ENCODE measurements at places on chromosomes 2 and 18.

GRCh38 chr2:47070920-47071824 is 83.9 kb downstream of the STPG4 start:
- DNase-seq, result no peak

- DNase-seq, result no peak
Observed at GRCh38 chr2:40318921-40319320, 133.0 kb downstream of the SLC8A1 start.

- DNase-seq, result no peak
Observed at GRCh38 chr18:79872527-79873444, 75.0 kb downstream of the KCNG2 start.

GRCh38 chr2:130387071-130387400 is 31.2 kb downstream of the PTPN18 start:
- no peak for DNase-seq

DNA sequence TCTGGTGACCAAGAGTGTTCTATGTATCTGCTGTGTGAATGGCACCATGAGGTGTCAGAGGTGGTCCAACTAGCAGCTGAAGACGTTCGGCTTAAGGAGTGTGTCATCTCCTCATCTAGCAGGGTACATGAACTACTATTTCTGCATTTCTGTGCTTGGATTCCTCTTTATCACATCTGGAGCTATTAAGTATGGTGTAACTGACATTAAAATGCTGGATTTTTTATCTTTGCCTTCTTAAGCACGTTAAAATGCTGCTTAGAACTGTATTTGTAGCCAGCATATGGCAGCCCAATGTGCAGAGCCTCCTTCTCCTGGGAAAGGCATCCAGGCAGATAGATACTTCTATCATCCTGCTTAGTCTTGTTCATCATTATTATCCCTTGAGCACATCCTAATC is 409.3 kb upstream of the MMADHC start:
- no peak for DNase-seq

DNA sequence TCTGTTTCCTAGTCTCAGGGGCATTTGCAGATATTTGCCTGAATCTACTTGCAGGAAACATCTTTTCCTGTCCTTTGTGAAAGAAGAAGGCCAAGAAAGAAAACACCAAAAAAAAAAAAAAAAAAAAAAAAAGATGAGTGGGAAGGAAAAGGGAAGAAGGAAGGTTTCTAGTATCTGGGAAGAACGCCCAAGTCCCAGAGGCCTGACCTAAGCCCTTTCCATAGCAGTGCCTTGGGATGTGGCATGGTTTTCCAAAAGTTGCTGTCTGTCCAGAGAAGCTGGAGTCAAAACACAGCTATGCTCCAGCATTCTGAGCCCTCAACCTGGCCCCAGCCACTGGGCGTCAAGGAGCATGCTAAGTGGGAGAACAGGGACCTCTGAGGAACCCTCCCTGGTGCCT is 123.5 kb downstream of the INHBB start:
- DNase-seq, result no peak

- DNase-seq, result no peak
Observed at GRCh38 chr2:240789501-240790369, 30.3 kb downstream of the KIF1A start.

- DNase-seq, result no peak
Observed at GRCh38 chr2:177816766-177817165, 255.8 kb downstream of the PDE11A start.

DNA sequence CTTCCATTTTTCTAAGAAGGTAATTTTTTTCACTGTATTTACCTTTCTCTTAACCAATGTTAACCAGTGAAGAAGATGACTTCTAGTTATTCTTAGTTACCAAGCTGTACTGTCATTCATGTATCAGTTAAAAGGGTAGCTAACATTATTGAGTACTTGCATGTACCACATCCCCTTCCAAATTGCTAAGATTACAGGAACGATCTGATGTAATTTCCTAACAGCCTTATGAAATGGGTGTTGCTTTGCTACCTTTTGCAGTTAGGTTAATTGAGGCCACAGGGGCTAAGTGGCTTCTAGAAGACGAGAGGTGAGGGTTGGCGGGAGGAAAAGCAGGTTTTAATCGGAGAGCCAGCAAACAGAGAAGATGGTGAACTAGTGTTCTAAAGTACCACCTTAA is 1.8 kb upstream of the SULT6B1 start:
- DNase-seq, result no peak

DNA sequence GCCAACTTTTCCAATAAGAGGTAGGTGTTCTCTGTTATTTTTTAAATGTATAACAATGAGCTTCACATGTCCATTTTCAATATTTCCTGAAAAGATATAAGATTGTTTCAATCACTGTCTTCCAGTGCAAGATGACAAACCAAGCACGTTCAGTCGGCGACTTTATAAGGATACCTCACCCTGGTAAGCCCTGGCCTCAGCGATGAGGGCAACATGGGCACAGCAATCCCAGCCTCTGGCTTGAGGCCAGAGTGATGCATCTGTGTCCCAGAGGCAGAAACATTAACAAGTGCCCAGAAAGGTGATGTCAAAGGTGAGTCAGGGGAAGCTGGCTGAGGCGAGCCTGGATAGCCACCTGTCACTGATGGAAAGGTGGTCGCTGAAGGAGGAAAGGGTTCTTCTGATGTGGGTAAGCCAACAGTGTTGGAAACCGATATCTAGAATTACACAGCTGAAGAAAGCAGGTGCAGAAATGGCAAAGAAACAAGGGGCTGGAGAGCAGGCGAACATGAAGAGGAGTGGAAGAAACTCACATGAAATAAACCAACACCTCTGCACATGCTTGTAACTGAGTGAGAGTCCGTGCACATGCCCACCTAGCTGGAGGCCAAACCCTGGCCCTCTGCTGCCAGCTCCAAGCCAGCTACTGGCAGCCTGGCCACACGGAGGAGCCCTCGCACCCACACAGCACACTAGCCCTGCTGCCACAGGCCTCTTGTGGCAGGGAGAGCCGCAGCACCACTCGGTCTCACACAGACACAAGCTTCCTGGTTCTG is 65.5 kb downstream of the FBXO15 start:
- DNase-seq, result peak; percentile 45

DNA sequence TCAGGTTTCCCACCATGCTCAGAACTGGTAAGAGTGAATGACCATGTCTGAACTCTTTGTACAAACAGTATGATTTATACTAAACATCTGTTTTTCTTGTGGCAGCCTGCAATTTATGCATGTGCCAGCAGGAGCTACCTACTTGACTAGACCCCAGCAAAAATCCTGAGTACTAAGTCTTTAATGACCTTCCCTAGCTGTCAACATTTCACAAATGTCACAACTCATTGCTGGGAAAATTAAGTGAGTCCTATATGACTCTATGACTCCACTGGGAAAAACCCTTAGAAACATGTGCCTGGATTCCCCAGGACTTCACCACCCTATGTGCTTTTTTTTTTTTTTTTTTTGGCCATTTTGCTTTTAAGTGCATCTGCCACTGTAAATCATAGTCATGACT is 1225.8 kb downstream of the SUCLG1 start:
- DNase-seq, result no peak

DNA sequence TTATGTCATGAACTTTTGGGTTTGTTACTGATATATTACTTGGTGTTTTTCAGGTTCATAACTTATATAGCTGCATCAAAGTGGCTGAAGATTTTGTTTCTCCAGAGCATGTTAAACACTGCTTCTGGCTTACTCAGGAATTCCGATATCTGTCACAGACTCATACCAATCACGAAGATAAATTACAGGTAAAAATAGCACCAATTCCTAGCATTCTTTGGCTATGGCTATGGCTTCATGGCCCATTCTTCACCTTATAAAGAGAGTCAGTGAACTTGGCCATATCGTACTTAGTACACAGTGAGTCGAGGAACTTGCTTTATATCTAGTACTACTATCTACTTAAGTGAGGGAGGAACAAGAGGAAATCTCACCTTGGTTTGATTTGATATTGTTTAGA is 49.9 kb downstream of the KDM3A start:
- no peak for DNase-seq

DNA sequence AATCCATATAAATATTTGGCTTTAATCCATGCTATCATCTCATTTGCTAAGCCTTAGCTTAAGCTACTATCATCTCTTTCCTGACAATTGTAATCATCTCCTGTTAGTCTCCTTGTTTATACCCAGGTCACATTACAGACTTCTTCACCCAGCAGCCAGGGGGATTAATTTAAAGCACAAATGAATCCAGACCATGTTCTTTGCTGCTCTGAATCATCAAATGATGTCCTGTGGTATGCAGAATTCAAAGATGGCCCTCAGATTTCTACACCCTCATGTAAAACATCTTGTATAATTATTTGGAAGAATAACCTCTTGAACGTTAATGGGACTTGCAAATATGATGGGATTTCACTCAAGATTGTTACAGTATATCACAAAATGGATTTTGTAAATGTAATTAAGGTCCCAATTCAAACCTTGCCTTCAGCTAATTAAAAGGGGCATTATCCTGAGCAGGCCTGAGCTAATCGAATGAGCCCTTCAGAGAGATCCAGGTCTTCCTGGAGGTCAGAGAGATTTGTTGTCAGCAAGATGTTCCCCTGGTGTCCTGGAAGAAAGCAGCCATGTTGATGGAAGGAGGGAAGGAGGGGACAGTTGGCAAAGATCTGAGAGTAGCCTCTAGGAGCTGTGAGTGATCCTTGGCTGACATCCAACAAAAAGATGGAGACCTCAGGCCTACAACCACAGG is 241.1 kb upstream of the MMADHC start:
- no peak for DNase-seq

- DNase-seq, result no peak
Observed at GRCh38 chr2:41326851-41327250, 721.0 kb upstream of the PKDCC start.

- no peak for DNase-seq
Observed at GRCh38 chr2:240480834-240481623, 45.6 kb downstream of the GPC1 start.

DNA sequence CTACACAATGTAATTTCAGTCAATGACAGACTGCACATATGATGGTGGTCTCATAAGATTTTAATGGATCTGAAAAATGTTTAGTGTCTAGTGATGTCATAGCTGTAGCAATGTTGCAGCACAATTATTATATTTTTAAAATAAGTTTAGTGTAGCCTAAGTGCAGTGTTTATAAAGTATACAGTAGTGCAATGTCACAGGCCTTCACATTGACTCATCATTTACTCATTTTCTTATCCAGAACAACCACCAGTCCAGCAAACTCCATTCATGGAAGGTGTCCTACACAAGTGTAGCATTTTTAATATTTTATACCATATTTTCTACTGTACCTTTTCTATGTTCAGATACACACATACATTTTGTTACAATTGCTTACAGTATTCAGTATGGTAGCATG is 663.1 kb downstream of the ERBB4 start:
- no peak for DNase-seq

DNA sequence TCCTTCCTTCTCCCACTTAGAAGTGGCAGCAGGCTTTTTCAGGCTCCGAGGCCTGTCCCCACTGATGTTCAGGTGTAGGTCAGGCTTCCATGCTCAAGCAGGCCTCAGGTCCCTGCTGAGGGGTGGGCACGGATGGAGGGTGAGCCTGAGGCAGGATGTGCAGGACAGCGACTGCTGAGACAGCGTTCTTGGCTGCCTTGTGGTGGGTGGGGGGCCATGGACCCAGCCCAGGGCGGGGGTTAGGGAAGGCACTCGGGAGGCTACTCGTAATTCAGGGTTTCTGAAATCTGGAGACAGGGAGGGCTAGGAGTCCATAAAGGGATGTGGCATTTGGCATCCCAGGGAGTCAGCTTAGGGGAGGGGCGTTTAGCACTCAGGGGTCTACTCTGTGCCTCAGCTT is 30.3 kb downstream of the COLEC11 start:
- no peak for DNase-seq

DNA sequence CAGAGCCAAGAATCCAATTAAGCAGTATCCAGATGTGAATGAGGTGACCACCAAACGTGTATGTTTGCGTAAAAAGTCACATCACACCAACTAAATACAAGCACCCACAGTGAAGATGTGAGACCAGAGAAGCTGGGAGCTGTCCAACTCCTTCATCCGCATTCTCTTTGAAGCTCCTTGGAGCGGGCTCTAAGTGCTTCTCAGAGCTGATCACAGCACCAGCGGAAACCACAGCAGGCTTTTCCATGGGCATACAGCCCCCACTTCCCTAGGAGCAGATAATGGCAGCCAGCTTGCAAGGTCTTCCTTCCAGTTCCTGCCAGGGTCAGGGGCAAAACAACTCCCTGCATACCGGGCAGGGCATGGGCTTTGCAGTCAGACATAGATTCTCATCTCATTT is 36.4 kb downstream of the REEP1 start:
- no peak for DNase-seq

DNA sequence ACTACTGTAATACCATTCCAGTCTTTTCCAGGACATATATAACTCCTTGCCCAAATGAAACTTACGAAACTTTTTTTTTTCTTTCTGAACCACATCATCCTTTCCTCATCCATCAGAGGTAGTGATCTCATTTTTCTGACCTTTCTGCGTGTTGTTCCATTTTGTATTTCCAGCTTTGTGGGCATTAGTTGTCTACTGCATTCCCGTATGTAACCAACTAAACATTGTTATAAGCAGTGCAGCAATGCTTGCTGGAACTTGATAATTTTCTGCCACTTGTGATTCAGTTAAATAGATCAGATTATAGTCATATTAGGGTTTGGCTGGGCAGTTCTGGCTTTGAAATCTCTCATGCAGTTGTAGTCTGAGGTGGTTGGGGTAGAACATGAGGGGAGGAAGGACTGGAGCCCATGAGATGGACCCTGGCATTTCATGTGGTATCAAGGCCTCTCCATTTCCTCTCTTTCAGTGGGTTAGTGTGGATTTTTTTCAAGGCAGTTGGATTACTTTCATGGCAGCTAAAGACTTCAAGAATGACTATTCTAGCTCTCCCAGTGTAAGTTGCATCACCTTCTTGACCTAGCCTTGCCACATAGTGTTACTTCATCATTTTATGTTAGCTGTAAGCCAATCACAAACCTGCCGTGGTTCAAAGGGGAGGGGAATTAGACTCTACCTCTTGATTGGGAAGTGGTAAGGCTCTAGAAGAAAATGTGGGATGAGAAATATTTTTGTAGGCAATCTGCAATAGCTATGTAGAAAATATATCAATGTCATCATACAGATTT is 80.5 kb downstream of the EHBP1 start:
- no peak for DNase-seq

DNA sequence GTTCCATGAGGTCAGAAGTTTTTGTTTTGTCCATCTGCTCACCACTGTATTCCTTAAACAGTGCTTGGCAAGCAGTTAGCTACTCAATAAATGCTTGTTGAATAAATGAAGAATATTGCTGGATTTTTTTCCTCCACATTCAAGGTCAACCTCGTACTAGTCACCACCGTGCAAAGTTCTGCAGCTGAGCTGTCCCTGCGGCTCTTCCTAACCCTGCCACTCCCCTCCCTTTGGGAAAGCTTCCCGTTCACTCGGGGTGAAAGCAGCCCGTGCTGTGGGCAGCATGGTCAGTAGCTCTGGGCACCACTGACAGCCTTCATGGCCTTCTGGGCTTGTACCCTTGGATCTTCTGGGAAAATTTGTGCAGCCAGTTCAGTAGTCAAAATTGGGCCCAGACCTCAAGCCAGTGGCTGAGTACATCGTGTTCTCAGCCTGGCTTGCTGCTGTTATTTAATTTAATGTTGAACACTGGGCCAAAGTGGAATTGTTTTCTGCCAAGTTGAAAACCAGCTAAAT is 469.3 kb upstream of the RAB12 start:
- no peak for DNase-seq

GRCh38 chr2:53182601-53183000 is 585.0 kb upstream of the CHAC2 start:
- no peak for DNase-seq

GRCh38 chr2:27065128-27065527 is 6.3 kb downstream of the OST4 start:
- no peak for DNase-seq

Data from stimulated activated CD4-positive, alpha-beta T cell treated with anti-CD3 and anti-CD28 coated beads, TNF-alpha, amount 100 ng/mL, for 24 hours (primary cell).